ENCODE measurements at places on chromosomes 5 and 9. TPM values are rescaled to one million over a fixed set of nuclear protein-coding genes. Genes with fewer than 3 reads are reported as not detected.

Gene SLC6A7
- polyA plus RNA-seq: not detected

Gene RCL1
- 120 TPM for polyA plus RNA-seq

DNA sequence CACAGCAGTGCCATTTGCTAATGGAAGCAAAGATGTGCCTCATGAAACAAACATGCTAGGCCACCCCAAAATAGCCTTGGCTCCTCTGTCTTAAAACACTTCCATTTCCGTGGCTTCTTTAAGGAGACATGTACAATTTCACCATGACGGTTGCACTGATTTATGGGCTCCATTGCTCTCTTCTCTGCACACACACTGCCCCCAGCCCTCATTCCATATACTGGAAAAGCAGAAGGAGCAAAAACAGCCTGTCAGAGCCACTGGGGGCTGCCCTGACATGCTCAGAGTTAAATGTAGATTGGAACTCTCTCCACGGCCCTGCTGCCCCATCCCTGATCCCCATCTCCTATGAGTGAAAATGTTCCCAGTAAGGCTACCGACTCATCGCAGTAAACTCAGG, 114.8 kb downstream of the ROR2 start:
- H3K27ac ChIP-seq: no peak overlapping the region
- no peak for DNase-seq
- H3K36me3 ChIP-seq: no peaks in the 10 kb centered on the region
- no peaks in the 10 kb centered on the region for H3K27me3 ChIP-seq

DNA sequence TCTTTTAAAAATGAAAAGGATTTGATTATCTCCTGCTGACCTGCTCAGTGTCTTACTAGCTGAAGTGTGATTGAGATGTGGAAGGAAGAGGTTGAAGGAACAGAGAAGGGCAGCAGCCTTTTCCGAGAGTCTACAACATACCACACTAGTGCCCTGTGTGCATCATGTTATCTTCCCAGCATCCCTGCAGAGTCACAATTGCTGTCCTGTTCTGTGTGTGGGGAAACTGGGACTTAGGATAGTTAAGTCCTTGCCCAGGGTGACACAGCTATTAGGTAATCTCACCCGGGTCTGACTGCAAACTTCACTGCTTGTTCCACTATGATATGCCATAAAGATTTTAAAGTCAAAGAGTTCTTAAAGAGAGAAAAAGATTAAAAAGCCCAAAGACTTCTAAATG, 55.8 kb downstream of the FAM78A start:
- H3K27ac ChIP-seq: no peak overlapping the region
- H3K36me3 ChIP-seq: peaks cover 16% of the 10 kb centered on the region
- no peak for DNase-seq
- no peak overlapping the region for H3K4me3 ChIP-seq

DNA sequence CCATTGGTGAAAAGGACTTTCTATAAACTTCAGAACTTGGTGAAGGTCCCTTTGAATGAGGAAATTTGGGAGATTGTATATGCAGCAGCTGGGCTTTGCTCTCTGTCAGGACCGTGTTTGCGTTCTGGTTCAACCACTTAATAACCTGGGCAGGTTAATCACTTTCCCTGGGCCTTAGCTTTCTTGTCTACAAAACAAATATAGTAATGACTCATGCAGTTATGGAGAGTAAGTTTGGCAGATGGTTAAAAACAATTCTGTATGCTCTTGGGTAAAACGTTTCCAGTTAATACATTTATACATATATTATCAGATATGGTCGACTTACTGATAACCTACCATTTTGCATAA, 197.0 kb downstream of the ARHGEF28 start:
- no peak overlapping the region for H3K4me3 ChIP-seq
- no peak overlapping the region for H3K27ac ChIP-seq
- H3K36me3 ChIP-seq: no peaks in the 10 kb centered on the region
- H3K27me3 ChIP-seq: no peaks in the 10 kb centered on the region
- no peaks in the 10 kb centered on the region for H3K4me1 ChIP-seq
- no peak for DNase-seq
